ENCODE measurements at places on chromosomes 5 and 9. TPM values are rescaled to one million over a fixed set of nuclear protein-coding genes. Genes with fewer than 3 reads are reported as not detected.

Gene ENHO
- total RNA-seq: 1.3 TPM

Gene IFNA2
- total RNA-seq: not detected

Gene SLC34A3
- total RNA-seq: not detected

Gene ADAMTS2
- 5.9 TPM for total RNA-seq

Gene NTRK2
- total RNA-seq: 3.7 TPM

DNA sequence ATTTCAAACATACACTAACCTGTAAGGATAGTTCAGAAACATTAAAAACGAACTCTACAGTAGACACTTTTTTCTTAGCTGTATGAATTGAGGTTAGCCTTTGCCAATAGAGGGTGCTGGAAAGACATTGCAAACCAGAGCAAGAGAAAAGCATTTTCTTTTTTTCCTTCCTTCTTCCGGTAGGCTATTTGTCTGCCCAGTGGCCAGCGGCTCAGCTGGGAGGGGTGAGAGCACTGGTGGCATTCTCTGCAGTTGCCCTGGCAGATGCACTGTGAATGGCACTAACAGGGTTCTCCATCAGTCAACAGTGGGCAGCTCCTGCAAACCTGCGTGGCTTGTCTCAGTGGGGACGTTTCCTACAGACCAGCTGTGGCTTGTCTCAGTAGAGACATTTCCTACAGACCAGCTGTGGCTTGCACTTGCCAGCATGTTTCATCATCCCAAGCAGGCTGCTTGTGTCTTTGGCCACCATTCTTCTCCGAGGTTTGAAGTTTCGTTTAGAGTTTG, 984.5 kb upstream of the CDH18 start:
- no peak for DNase-seq

DNA sequence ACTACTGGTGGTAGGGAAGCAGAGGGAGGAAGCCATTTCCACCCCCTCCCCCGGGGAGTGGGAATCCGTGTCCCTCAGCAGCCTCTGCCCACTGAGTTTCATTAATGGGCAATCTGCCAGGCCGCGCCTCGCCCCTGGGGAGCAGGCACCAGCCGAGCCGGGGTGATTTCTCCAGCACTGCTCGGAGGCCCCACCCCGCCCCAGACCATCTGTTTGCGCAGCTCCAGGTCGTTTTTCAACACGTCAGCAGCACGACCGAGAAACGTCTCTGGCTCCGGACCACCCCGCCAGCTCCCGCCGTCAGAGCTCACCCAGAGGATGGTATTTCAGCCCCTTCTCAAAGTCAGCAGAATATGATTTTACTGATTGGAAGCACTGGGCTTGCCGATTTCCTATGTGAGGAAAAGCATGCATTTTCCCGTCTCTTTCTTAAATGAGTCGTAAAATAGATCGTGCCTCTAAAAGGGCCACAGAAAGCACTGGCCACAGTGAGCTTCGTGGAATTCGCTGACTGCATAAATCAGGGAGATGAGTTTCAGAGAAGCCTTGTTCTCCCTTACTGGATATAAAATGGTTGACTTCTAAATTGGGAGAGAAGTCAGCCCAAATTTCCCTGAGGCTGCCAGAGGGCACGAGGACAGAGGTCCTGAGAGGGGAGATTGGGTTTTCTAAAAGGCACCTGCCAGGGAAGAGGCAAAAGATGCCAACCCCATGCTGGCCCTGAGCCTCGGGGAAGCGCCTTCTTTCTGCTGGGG, 47.0 kb downstream of the OLFM1 start:
- DNase-seq: no peak

DNA sequence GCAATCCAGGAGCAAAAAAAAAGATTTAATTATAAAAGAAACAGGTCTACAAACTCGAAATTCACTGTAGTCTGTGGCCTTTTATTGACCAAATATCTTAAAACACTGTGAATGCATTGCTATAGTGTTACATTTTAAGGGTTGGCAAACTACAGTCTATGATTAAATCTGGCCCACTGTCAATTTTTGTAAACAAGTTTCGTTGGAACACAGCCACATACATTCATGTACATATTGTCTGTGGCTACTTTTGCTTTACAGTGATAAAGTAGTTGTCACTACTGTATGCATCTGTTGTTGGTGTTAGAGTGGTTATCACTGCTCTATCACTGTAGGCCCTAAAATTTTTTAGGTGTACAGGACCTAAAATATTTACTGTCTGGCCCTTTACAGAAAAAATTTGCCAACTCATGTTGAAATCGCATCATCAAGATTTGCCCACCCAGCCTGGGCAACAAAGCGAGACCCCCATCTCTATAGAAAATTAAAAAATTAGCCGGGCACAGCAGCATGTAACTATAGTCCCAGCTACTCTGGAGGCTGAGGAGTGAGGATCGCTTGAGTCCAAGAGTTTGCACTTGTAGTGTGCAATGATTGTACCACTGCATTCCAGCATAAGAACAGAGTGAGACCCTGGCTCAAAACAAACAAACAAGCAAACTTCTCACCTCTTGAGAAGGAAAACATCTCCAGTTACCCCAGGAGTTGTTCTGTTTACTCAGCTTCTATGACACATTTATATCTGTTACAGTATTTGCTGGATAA, 89.0 kb downstream of the ERBIN start:
- DNase-seq: no peak

DNA sequence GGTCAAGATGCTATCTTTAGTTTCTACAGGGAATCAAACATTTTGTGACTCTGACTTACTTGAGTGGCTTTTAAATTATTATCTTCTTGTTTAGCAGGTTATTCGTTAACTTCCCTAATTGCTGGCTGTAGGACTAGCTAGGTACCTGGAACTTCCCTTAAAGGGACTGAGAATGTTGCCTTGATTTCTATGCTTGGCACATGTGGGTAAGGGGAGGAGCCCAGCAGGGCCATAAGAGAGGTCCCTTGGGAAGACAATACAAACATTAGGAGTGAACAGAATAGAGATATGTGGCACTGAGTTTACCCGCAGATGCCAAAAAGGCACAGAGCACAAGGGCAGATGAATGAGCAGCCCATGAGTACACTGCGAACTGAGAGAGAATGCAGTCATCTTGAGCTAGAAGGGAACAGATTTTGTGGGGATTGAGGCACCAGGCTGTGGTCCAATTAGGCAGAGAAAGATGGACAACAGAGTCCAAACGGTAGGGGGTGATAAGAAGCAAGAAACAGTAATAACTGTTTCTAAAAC, 9.8 kb downstream of the CKMT2 start:
- DNase-seq: no peak

- DNase-seq: no peak
These were observed 11.3 kb downstream of the NINJ1 start for GRCh38 chr9:93122721-93123221.

DNA sequence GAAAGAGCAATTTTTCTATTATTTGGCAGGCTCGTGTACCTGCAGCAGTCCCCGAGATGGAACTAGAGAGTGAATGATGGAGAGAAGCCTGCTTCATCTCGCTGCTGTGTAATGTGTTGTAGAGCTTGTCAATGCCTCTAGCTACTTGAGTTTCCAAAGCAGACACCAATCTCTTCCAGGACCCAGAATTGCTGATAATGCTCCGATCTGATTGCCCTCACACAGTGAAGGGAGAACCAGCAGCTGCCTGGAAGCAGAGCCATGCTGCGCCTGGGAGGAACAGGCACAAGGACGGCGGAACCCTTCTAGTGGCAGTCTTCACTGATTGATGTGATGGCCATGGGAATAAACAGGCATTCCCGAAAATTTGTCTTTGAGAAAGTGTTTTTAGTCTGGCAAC, 288.0 kb downstream of the ICE1 start:
- DNase-seq: no peak

DNA sequence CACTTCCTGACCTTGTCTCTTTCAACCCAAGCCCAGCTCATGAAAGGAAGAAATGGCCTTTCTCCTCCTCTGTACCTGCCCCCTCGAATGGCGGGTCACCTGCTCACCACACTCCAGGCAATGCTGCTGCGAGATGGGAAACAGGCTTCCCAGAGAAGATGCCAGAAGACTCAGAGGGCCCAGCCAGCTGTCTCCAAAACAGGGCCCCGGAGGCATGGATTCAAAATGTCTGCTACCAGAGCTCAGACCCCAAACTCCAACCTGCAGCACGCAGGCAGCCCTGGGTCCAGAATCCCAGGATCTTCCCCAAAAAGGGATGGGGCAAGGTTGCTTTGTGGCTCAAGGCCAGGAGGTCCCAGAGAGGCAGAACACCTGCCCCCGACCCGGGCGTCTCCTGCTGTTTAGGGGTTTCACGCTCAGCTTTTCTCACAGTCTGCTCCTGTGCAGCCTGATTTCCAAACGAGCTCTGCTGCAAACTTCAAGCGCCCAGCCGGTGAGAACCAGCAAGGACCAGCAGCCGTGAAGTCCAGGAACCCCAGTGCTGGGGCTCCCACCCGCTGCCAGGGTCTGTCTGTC, 42.5 kb downstream of the VAV2 start:
- DNase-seq: no peak

- DNase-seq: no peak
These were observed 398.3 kb downstream of the ANXA1 start for GRCh38 chr9:73549991-73550390.

GRCh38 chr5:131495536-131496399, 139.3 kb downstream of the RAPGEF6 start:
- no peak for DNase-seq

GRCh38 chr5:114101153-114101552, 260.7 kb upstream of the KCNN2 start:
- no peak for DNase-seq

GRCh38 chr5:137072361-137073115, 426.6 kb downstream of the SPOCK1 start:
- DNase-seq: no peak

- DNase-seq: no peak
These were observed 7.9 kb upstream of the NINJ1 start for GRCh38 chr9:93141771-93142483.

DNA sequence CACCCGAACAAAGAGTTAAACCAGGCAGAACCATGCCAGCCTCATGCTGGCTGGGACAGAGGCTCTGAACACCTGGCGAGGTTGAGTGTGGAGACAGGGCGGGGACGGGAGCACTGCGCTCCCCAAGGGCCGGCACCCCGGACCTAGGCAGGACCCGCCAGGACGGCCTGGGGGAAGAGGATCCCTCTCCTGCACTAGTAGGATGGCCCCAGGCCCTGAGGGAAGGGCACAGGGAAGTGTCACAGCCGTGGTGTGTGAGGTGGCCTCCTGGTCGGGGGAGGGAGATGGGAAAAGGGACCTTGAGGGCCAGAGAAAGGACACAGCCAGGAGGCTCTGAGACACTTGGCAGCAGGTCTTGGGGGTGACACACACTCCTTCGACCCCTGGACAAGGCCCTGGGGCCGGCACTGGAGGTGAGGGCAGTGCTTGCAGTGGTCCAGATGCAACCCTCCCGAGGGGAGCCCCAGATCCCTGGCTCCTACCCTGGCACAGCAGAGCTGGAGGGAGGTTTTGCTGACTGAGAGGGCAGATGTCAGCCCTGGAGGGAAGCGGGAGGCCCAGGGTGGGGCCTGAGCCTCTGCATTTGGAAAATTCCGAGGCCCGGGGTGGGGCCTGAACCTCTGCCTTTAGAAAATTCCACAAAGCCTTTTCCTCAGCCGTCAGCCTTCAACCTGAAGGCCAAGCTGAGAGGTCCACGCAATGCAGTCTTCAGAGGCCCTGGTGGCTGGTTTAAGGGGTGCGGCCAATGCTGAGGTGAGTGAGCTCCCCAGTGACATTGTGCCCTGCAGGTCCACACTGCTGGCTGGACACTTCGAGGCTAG, 24.8 kb upstream of the TERT start:
- peak; percentile 64 for DNase-seq

DNA sequence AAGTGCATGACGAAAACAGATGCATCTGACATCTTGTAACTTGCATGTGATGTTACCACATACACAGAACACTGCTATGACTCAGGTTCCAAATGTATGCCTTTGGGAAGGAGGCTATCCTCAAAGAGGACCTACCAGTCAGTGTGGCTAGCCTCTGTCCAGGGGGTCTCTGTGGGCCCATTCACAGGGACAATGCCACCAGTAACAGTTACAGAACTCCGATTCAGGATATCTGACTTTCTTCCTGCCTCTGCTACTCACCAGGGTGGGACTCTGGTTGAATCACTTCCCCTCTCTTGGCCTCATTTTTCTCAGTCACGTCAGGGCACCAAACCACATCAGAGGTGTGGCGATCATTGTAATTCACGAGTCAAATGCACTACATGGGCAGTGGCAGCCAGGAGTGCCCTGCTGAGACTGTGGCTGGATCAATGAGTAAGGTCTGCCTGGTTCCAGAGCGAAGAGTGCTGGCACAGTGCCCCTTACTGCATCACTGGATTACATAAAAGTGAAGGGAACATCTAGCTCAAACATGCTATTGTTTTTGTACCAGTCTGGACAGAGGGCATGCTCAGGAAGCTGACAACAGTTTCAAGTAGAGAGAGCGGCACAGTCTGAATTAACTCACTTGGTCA, 13.2 kb downstream of the ATOX1 start:
- no peak for DNase-seq

- DNase-seq: no peak
These were observed 42.5 kb downstream of the ERGIC1 start for GRCh38 chr5:172876578-172876977.

- DNase-seq: no peak
These were observed 936 bp upstream of the WDR5 start for GRCh38 chr9:134134949-134135342.

DNA sequence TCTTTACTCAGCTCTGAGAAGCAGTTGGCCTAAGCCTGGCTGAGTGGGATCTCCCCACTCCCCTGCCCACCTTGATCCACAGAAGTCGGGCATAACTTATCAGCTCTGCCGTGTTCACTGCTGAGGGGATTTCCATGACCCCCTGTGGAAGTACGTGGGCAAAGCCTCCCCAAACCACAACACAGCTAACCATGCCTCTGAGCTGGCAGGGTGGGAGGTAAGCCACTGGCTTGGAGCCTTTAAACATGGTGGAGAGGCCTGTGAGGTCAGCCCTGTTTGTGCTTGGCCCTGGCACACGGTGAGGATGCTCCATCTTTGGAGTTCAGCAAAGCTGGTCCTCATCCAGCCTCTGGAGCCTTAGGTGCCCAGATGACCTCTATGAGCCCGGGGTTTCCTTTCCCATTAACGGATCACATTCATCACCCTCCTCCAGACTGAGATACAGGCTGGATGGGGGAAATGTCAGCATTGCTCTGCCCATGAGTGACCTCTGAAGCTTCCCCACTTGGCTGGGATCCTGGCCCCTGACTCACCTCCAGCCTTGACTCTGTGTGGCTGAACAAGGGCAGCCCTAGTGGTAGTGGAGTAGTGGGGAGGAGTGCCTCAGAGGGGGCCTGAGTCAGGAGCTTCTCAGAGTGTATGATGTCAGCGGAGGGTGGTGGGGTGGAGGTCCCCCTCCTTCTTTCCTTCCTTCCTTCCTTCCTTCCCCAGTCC, 6.2 kb downstream of the PDLIM4 start:
- no peak for DNase-seq

- no peak for DNase-seq
These were observed 35.0 kb upstream of the ROPN1L start for GRCh38 chr5:10406651-10407050.
